ENCODE measurements at places on chromosomes 4 and X.

GRCh38 chr4:140710908-140711622, 45.1 kb downstream of the TBC1D9 start:
- DNase-seq, result no peak

DNA sequence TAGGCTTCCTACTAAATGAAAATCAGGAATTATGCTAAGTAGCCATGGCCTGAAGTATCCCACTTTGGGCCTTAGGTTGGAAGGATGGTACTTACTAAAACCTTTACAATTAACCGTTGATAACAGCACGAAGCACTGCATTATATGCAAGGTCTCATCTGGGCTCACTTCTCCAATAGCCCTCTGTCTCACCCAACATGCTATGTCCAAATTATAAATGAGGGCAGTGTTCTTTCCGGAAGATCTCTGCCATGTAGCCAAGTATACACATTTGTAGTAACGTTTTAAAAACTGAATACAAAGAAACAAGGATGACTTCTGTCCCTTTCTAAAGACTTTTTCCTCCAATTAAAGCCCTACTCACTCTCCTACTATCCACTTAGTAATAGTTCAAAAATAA, 51.6 kb downstream of the SCFD2 start:
- DNase-seq, result no peak

DNA sequence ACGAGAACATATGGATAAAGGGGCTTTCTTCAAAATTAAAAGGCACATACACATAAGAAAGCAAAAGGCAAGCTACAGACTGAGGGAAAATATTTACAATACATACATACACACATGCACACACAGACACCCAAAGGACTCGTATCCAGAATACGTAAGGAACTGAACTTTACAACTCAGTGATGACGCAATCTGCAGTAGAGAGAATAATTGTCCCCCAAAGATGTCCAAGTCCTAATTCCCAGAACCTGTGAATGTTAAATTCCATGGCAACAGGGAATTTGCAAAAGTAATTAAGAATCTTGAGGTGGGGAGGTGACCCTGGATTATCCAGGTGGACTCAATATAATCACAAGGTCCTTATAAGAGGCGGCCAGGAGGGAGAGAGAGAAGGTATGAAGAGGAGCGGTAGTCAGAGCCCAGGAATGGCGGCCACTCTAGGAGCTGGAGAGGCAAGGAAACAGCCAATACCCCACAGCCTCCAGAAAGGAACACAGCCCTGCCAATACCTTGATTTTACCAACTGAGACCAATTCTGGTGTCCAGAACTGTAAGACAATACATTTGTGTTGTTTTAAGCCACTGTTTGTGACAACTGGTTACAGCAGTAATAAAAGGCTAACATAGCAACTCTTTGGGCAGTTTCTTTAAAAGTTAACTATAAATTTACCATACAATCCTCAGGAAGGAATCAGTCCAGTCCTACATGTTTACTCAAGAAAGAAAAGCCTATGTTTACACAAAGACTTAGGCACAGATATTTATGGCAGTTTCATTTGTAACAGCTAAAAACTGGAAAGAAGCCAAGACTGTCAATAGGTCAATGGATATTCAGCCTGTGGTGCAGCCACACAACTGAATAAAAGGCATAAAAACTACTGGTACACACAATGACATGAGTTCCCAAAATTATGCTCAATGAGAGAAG, 27.3 kb upstream of the STS start:
- no peak for DNase-seq

DNA sequence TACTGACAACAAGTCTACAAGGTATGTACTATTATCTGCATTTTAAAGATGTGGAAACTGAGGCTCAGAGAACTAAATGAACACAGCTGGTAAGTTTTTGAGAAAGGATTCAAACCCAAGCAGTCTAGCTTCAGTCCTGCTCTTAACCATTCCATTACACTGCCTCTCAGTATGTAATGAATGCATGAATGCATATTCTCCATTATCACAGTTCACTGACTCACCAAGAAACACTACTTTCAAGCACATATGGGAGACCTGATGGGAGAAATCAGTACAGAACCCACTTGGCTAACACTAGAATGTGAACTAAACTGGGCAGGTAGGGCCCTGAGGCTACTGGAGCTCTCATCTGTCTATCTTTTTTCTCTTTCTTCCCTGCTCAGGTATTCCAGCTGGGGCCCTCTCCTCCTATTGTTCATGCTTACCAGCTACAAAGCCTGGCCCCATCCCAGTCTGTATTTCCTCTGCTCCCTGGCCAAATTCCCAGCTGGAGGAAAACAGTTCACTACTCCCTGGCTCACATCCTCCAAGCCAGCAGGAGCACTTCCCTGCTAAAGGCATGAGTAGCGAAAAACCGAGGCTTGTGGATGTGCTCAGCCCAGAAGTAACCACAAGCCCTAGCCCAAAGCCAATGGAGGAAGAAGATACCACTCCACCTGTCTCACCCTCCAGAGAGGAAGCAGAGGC, 178.2 kb upstream of the ARHGEF9 start:
- no peak for DNase-seq

DNA sequence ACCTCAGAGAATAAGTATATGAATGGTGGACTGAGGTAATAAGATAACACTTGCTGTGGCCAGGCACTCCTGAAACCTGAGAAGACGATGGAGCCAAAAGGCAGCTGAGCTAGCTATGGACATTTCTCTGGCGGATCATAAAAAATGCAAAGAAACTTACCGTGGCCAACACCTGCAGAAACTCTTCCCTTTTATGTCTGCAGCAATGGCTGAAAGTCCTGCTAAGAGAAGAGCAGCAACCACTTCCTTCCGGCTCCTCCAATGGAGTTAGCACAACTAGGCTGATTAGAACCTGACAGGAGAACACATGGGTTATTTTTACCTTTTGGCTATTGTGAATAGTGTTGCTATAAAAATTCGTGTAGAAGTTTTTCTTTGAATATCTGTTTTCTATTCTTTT, 76.0 kb upstream of the MAGEB16 start:
- no peak for DNase-seq

GRCh38 chr4:159564615-159565014, 461.7 kb downstream of the RAPGEF2 start:
- no peak for DNase-seq

DNA sequence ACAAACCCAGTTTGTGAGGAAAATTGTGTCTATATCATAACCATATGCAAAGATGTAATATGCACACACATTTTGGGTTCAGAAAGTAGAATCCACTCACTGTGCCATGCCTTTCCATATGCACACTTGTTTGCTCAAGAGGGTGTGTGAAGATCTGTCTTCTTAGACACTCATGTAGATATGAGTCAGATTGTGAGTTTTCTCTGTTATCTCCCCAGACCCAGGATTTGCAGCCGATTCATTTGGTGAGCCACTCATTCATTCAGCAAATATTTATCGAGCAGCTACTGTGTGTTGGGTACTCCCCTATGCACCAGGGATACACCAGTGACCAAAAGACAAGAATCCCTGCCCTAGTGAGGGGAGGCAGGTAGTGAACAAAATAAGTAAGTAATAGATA, 81.5 kb downstream of the CLCN5 start:
- no peak for DNase-seq

GRCh38 chrX:103347682-103348397, 8.5 kb upstream of the TCEAL9 start:
- DNase-seq, result no peak

GRCh38 chrX:134931550-134931949, 59.2 kb upstream of the SMIM10 start:
- no peak for DNase-seq

GRCh38 chr4:150960818-150961217, 54.3 kb downstream of the LRBA start:
- peak; percentile 37 for DNase-seq

Measured in stimulated activated naive CD8-positive, alpha-beta T cell treated with anti-CD3 and anti-CD28 coated beads, Interleukin-15, Interleukin-2, amounts not matched to agents 100 U/mL and 50 U/mL, for 24 hours (primary cell).